ENCODE measurements at places on chromosomes 1 and 21.

- no peak for DNase-seq
Observed at GRCh38 chr1:54239035-54239383, 39.0 kb downstream of the MRPL37 start.

GRCh38 chr1:223269006-223269405 lies 95.0 kb downstream of the SUSD4 start:
- DNase-seq, result no peak

- no peak for DNase-seq
Observed at GRCh38 chr1:17210176-17210575, 5.2 kb downstream of the PADI1 start.

- no peak for DNase-seq
Observed at GRCh38 chr1:2534687-2535441, 4.8 kb upstream of the HES5 start.

DNA sequence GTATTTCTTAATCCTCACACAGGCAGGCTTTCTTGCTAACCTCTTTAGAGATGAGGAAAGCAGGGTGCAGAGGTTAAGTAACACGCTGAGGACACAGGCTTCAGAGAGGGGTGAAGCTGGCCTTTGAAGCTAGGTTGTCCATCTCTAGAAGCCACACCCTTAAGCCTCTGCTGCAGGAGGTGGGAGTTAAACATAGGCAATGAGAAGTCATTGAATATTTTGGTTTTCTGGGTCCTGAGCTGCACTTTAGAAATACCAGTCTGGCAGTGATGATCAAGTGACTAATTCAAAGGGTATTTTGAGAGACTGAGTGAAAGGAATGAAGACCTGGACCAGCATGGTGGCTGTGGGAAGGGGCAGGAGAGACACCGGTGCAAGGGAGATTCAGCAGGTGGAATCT lies 9.9 kb downstream of the KCNJ15 start:
- no peak for DNase-seq

DNA sequence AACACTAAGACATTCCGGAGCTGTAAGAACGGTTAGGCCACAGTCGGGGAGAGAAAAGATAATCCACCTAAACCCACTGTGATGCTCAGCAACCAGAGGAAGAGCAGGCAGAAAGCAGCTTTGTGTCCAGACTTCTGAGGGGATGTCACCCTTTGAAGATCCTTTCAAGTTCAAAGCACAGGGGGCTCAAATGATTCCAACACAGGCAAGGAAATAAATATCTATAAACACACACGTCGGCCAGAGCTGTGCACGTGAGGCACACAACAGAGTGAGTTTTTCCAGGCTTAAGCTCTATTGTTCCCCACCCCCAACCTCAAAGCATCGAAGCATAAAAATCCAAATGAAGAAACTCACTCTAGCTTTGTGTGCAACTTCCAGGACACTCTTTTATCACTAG lies 479.0 kb downstream of the DISC1 start:
- no peak for DNase-seq

- DNase-seq, result no peak
Observed at GRCh38 chr1:53929246-53929960, 16.1 kb downstream of the IFT25 start.

DNA sequence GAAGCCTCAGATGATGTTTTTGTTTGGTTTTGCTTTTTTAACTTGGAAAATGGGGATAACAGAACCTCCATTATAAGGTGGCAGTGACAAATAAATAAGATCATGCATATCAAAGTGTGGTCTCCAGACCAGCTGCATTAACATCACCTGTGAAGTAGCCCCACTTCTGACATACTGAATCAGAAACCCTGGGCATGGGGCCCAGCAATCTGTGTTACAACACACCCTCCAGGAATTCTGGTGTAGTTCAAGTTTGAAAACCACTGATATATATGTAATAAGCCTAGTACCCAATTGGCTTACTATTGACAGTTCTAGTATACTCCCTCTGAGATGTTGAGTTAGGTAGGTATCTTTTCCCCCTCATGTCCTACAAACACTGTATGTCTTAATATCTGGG lies 24.1 kb upstream of the RNF19B start:
- DNase-seq, result no peak

- peak; percentile 27 for DNase-seq
Observed at GRCh38 chr1:107993920-107994319, 28.9 kb upstream of the VAV3 start.

- no peak for DNase-seq
Observed at GRCh38 chr1:156848461-156849150, 10.3 kb downstream of the INSRR start.

DNA sequence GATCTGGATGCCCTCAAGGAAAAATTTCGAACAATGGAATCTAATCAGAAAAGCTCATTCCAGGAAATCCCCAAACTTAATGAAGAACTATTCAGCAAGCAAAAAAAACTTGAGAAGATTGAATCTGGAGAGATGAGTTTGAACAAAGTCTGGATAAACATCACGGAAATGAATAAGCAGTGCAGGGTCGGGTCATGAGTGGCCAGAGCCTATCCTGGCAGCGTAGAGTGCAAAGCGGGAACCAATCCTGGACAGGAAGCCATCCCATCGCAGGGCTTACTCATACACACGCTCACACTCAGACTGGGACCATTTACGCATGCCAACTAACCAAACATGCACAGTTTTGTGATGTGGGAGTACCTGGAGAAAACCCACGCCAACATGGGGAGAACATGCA lies 43.1 kb downstream of the ZMYM1 start:
- DNase-seq, result no peak

GRCh38 chr1:150807249-150808023 lies 624 bp downstream of the CTSK start:
- no peak for DNase-seq

GRCh38 chr1:17946434-17946833 lies 161.2 kb upstream of the IGSF21 start:
- no peak for DNase-seq

DNA sequence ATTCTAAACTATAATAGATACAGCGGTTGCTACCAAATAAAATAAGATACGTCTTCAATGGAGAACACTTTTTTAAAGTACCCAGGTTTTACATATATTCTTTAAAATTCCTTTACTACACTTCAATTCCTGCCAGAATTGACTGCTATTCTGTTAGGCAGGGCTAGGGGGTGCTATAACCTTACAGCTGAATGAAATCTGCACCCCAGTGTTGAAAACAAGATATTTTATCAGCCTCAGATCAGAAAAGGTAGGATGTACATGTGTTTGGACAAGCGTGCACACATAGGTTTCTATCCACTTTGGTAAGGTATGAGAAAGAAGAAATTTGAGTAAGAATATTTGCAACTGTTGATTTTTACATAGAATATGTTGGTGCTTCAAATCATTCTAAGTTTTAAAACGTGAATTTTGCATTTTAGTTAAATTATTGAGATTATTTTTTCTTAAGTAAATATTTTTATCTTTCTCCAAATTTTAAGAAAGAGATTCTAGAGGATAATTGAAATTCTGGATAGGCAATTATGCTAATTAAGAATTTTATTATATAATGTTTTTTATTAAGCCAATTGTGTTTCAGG lies 490.8 kb upstream of the ADGRL4 start:
- DNase-seq, result peak; percentile 24

DNA sequence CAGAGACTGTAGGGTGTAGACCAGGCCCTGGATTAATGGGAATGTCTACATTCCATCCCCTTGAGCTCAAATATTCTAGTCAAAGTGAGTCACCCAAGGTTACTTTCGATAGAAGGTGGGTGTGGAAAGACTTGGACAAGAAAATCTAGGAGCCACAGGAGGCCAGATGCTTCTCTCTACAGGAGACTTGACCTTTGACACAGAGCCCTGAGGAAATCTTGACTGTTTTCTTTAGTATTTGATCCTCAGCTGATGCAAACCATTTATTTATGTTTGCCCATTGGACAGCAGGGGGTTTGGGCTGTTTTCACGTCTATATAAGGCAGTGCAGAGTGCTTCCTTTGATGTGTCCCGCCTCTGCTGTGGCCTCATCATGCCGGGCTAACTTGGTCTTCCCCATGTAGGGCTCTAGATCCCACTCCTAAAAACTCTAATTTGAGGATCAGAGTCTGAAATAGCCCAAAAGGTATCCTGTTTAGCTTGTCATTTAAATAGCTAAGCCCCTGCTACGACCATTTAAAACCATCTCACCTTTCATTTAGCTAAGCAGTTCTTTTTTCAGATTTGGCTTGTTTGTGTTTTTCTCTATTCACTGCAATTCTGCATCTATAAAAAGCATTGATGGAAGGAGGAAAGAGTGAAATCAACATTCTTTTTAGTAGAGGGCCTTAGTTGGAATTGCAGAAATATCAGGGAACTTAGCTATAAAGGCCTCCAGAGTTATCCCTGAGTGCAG lies 15.5 kb upstream of the MAP3K7CL start:
- DNase-seq, result no peak

GRCh38 chr1:61752921-61753389 lies 10.7 kb downstream of the PATJ start:
- no peak for DNase-seq

- no peak for DNase-seq
Observed at GRCh38 chr21:45401054-45401518, 3.9 kb upstream of the COL18A1 start.

DNA sequence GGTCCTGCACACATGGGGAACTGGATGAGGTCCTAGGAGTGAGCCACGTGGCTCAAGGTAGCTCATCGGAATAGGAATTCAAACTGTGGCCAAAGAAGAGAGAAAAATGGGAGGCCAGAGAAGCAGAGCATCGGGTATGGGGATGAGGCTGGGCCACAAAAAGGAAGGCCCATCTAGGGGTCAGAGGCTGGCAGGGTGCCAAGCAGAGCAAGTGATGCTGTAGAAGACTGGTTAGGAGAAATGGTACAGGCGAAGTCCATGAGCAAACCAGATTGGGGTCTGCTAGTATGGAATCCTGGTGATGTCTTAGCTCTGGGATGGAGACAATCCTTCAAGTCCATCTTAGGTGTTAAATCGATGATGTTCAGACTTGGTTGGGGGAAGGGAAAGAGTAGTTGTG lies 68.0 kb downstream of the TEX35 start:
- DNase-seq, result no peak

- DNase-seq, result no peak
Observed at GRCh38 chr21:17195976-17196375, 316.9 kb upstream of the CXADR start.

GRCh38 chr1:4016351-4017130 lies 116.5 kb upstream of the C1orf174 start:
- no peak for DNase-seq

- no peak for DNase-seq
Observed at GRCh38 chr1:112712701-112713128, 2.4 kb downstream of the PPM1J start.

- no peak for DNase-seq
Observed at GRCh38 chr1:150152772-150153456, 3.2 kb downstream of the PLEKHO1 start.

- DNase-seq, result no peak
Observed at GRCh38 chr21:45300786-45301520, 13.3 kb upstream of the POFUT2 start.

- no peak for DNase-seq
Observed at GRCh38 chr21:36729310-36729970, 30.5 kb downstream of the SIM2 start.

DNA sequence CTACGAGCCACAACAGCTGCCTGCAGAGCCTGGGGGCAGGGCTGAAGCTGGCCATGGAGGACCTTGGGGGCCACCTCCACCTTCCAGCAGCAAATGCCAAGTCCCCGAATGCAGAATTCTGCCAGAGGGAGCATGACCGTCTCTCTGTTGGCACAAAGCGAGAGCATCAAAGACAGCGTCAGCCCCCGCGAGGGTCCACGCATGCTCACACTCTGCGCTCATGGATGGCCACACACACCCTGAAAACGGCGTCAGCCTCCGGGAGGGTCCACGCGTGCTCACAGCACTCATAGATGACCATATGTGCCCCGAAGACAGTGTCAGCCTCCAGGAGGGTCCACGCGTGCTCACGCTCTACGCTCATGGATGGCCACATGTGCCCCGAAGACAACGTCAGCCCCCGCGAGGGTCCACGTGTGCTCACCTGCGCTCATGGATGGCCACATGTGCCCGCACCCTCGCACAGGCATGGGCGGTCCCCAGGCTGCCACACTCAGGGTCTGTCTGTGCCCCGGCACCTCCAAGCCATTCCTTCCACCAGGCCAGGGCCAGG lies 46.5 kb downstream of the MORN1 start:
- no peak for DNase-seq

- no peak for DNase-seq
Observed at GRCh38 chr1:2644591-2645101, 11.8 kb upstream of the MMEL1 start.

DNA sequence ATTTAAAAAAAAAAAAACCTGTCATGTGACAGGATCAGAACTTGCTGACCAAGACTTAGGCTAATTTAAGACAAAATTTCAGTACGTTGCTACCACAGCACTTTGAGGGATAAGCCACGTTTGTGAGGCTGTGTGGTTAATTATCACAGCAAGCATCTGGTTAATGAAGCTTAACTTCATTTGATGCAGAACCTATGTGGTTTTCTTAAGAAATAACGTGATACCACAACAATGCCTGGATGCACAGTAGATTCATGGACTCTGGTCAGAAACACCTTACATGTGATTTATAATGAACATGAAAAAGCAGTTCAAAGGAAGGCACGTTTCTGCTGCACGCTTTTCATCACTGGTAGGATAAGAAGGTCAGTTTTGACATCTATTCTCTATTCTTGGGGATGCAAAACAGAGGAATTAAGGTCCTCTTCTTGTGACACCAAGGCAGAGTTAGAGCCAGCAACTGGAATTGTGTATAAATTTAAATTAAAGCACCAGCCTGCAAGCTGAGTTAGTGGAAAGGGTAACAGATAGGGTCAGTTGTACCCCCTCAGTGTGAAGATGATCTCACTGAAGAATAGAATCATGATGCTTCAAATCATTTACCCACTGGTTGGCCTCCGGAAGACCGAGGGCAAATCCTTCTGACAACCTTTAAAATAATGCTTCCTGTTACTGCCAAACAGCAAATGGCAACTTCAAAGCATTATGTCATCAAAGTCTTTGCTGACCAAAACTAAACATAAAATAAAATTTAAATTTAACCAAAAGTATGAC lies 6.0 kb upstream of the KRTAP8-1 start:
- DNase-seq, result no peak

- no peak for DNase-seq
Observed at GRCh38 chr1:119724611-119725218, 13.0 kb downstream of the PHGDH start.

DNA sequence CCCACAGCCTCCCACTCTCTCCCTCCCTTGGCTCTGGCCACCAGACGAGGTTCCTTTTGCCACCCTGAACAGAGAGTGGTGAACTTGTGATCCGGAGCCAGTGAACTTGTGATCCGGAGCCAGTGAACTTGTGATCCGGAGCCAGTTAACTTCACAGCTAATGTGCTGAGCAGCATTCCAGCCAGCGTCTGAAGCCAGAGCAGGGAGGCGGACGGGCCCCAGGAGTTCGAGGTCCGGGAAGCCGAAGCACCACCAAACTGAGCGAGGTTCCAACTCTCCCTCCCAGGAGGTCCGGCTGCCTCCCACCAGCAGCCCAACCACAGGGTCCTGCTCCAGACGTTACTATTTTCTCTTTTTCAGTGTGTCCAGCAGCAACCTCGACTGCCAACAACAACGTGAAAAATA lies 85.8 kb downstream of the SYF2 start:
- DNase-seq, result no peak
